ENCODE measurements at places on chromosomes 2 and 18. TPM values are rescaled to one million over a fixed set of nuclear protein-coding genes. Genes with fewer than 3 reads are reported as not detected.

The USP34 gene
- 23.6 TPM for polyA plus RNA-seq

The SLC66A3 gene
- polyA plus RNA-seq: 11.4 TPM

The BOLL gene
- polyA plus RNA-seq: not detected

The ADCY3 gene
- polyA plus RNA-seq: 3.5 TPM

The LRRC30 gene
- polyA plus RNA-seq: not detected

The HOXD1 gene
- 3.1 TPM for polyA plus RNA-seq

The HOXD3 gene
- 0.60 TPM for polyA plus RNA-seq

The SIX3 gene
- polyA plus RNA-seq: not detected

The NT5DC4 gene
- not detected for polyA plus RNA-seq

The TUBA3E gene
- polyA plus RNA-seq: 0.09 TPM

The ZNF407 gene
- polyA plus RNA-seq: 5.4 TPM

The EMILIN1 gene
- 4.8 TPM for polyA plus RNA-seq

The CFAP65 gene
- 0.10 TPM for polyA plus RNA-seq

The ATRAID gene
- 73.9 TPM for polyA plus RNA-seq

The UCN gene
- polyA plus RNA-seq: not detected

The IL1RL1 gene
- 3.0 TPM for polyA plus RNA-seq

The SNORC gene
- 7.2 TPM for polyA plus RNA-seq

The ABCB11 gene
- 0.93 TPM for polyA plus RNA-seq

The XDH gene
- polyA plus RNA-seq: 9.0 TPM

The RNF125 gene
- polyA plus RNA-seq: 4.8 TPM

The PUM2 gene
- 33.1 TPM for polyA plus RNA-seq

The FSIP2 gene
- 4.9 TPM for polyA plus RNA-seq

The SKOR2 gene
- not detected for polyA plus RNA-seq

The LYPD1 gene
- not detected for polyA plus RNA-seq

The PRKAG3 gene
- not detected for polyA plus RNA-seq

The GPAT2 gene
- 0.23 TPM for polyA plus RNA-seq

The CRYBA2 gene
- polyA plus RNA-seq: 5.5 TPM

The CHRND gene
- not detected for polyA plus RNA-seq

The ZNF532 gene
- polyA plus RNA-seq: 1.4 TPM

The LRATD1 gene
- 34.8 TPM for polyA plus RNA-seq

The DSC3 gene
- polyA plus RNA-seq: 0.09 TPM

The UXS1 gene
- polyA plus RNA-seq: 21.3 TPM

The PSMA8 gene
- polyA plus RNA-seq: not detected

The COL3A1 gene
- 294 TPM for polyA plus RNA-seq

The SCTR gene
- polyA plus RNA-seq: 0.16 TPM

The NLRC4 gene
- 0.90 TPM for polyA plus RNA-seq

The MROH2A gene
- polyA plus RNA-seq: not detected

The RAB3GAP1 gene
- polyA plus RNA-seq: 22.1 TPM

The TYMS gene
- 7.8 TPM for polyA plus RNA-seq

The MSTN gene
- polyA plus RNA-seq: 0.13 TPM

The ALK gene
- polyA plus RNA-seq: 0.60 TPM

The POLE4 gene
- polyA plus RNA-seq: 60.6 TPM

The OTOF gene
- polyA plus RNA-seq: not detected

The MC4R gene
- polyA plus RNA-seq: not detected

The CFAP221 gene
- 0.07 TPM for polyA plus RNA-seq

The IL1RL2 gene
- polyA plus RNA-seq: not detected

The EVX2 gene
- not detected for polyA plus RNA-seq

The ECEL1 gene
- polyA plus RNA-seq: not detected
